Hippocampal formation (tissue), 2 donors: ENCODE measurements at places on chromosomes 5 and 9.

DNA sequence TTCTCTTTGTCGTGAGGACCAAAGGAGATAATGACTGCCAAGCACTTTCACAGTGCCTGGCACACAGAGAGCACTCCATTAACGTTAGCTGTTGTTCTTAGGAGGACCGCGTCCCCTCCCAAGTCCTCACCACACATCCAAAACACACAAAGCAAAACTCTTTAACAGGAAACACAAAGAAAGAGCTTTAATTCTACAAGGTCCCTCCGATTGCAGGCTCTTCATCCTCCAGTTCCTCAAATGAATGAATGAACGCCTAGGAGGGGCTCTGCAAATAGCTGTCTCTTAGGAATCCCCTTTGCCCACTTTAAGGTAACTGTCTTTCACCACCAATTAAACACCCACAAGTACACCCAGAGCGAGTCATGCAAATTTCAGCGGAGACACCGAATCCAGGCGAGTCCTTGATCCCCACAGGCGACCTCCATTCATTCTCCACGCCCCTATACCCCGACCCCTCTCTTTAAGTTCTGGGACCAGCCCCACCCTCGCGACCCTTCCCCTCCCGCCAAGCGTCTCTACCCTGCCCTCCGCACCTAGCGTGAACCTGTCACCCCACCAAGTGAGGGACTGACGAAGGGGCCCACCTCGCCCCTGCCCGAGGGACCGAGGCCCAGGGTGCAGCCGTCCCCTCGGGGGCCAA, 644 bp downstream of the TSC1 start:
- no peak for DNase-seq

DNA sequence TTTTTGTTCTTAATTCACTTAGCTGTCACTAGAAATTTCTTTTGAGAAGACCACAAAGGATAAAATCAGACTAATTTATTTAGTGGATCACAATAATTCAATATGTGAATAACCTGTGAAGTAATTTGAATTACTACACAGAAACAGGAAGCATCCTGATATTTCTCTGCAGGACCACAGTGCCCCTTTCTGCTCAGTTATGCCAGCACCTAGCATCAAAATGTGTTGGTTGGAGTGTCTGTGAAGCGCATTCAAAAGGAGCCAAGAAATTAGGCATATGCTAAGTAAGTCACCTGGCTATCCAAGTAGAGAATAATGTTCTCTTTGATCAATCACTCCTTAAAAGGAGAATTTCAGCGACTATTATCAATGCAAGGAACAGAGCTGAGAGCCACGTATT, 187.5 kb downstream of the SLC12A2 start:
- no peak for DNase-seq

- DNase-seq: no peak
Observed at GRCh38 chr5:55497712-55498111, 37.1 kb downstream of the PLPP1 start.

GRCh38 chr5:17217493-17218352, at the start of gene BASP1:
BASP1 (plus strand) TSS chr5:17217631; CDS start chr5:17275217, 57,586 bp downstream.
- DNase-seq: peak; percentile 62

- DNase-seq: no peak
Observed at GRCh38 chr9:101472891-101473290, 37.3 kb upstream of the ALDOB start.

DNA sequence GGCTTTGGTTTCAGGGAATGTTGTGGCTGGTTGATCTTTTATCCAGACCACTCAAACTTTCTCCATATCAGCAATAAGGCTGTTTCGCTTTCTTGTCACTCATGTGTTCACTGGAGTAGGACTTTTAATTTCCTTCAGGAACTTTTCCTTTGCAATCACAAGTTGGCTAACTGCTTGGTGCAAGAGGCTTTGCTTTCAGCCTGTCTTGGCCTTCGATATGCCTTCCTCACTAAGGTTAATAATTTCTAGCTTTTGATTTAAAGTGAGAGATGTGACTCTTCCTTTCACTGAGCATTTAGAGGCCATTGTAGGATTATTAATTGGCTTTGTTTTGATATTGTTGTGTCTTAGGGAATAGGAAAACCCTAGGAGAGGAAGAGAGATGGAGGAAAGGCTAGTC, 7.0 kb upstream of the HRCT1 start:
- no peak for DNase-seq

GRCh38 chr9:32331240-32331639, 53.2 kb upstream of the ACO1 start:
- DNase-seq: no peak

- DNase-seq: no peak
Observed at GRCh38 chr5:79529110-79529509, 15.2 kb upstream of the HOMER1 start.

- DNase-seq: no peak
Observed at GRCh38 chr5:136927571-136927970, 562.2 kb upstream of the TRPC7 start.

- DNase-seq: no peak
Observed at GRCh38 chr5:107603349-107603748, 67.4 kb downstream of the EFNA5 start.

DNA sequence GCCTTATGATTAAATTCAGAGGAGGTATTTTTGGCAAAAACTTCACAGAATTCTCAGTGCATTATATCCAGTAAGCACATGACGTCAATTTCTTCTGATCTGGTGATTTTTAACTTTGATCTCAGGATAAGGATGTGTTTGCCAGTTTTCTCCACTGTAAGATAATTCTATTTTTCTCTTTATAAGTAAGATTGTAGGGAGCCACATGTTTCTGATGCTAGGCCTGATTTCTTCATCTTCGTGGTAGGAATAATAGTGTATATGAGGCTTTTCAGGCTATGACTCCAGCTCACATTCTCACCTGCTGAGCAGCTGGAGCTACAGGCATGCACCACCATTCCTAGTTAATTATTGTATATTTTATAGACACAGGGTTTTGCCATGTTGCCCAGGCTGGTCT, 32.1 kb upstream of the LMNB1 start:
- DNase-seq: no peak

DNA sequence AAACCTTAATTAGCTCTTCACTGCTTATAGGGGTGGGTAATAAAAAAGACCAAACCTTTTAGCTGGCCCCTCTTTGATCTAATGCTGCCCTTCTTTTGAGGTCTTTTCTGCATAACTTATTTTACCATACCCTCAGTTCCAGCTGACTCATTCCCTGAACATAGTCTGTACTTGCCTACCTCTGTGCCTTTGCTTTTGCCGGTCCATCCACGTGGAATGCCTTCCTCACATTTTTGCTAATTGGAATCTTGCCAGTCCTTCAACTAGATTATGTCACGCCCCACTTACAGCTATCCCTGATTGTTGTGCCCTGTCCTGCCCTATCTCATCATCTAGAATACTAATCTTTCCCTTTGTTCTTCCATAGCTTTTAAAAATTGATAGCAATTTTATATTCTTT, 44.2 kb downstream of the FAF2 start:
- no peak for DNase-seq

DNA sequence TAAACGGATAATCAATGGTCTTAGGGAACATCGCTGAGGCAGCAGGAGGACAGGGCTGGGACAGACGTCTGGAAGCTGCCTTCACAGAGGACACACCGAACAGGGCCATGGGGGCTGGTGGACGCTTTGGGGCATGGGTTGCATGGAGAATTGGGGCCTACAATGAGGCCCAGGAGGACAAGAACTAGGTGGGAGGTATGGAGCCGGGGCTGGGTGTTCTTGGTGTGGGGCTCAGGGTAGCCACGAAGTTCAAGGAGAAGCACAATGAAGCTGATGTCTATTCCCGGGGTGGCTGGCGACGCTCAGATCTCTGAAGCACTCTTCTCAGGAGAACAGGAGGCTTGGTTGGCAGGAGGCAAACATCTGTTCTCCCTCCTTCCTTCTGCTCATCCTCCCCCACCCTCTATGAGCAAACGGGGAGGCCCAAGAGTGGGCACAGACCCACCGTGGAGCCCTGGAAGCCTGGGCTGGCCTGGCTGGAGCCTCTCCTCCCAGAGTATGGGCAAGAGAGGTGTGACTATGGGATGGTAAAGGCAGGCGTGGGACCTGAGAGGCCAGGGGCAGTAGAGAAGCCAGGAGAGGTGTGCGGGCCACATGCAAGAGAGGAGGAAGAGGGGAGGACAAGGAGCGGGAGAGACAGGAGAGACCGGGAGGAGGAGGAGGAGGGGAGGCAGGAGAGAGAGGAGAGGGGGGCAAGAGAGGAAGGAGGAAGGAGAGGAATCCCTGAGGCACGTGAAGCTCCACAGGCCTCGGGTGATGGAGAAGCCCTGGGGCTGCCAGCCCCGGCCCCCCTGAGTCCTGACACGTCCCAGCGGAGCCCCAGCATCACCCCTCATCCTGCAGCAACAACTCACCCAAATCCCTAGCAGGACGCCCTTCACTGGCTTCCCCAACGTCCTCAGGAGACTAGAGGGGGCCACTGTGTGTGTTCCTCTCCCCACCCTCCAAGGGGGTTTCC, 159.1 kb downstream of the OLFM1 start:
- no peak for DNase-seq

DNA sequence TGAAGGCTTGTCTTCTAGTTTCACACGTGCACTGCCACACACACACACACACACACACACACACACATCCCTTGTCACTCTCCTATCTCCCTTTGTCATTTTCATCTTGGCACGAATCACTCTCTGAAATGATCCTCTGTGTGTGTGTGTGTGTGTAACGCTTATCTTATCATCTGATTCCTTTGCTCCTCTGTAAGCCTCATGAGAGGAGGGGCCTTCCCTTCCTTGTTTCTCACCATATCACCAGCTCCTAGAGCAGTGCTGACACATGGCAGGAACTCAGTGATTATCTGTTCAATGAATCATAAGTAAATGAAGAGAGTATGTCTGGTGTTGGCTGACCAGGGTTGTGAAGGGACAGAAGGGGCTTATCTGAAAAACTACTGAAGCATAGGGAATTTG, 53.3 kb downstream of the PDE4D start:
- DNase-seq: no peak

DNA sequence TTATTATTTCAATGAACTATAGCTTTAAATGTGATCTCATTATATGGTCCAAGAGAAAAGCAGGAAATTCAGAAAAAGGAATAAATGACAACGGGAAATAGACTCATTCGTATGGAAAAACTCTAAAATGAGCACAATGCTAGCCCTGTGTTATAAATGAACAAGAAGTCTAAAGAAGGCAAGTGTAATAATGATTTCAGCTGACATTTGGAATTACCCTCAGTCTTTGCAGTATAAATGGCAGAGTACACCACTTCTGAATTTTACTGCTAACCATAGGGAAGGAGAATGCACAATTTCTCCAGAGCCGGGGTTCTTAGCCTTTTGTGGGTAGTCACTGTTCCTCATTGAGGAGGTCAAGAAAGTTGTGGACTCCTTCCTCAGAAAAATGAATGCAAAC, 93.1 kb downstream of the ANKRD55 start:
- no peak for DNase-seq

GRCh38 chr5:83927140-83927733, 206.6 kb upstream of the HAPLN1 start:
- DNase-seq: peak; percentile 32

- no peak for DNase-seq
Observed at GRCh38 chr9:76575761-76576160, 116.8 kb downstream of the GCNT1 start.
